Stimulated activated CD8-positive, alpha-beta memory T cell treated with anti-CD3 and anti-CD28 coated beads, Interleukin-15, amount 100 ng/mL, for 1 hour (primary cell): ENCODE measurements at places on chromosomes 5 and 9.

DNA sequence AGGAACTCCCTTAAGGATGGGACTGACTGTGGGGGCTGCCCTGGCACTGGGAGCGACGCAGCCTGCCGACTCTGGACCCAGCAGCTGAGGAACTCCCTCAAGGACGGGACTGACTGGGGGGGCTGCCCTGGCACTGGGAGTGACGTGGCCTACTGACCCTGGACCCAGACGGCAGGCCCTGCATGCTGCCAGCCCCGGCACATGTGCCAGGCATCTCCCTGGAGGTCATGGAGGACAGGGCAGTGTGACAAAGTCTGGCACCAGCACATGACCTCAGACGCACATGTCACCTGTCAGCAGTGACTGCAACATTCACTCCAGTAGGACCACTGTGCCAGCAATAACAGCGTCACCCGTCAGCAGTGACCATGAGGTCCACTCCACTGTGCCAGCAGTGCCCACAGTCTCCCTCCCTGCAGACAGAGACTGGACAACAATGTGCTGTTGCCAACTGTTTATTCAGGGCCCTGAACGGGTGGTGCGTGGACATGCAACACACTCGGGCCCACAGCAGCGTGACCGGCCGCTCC lies 4.5 kb downstream of the FBXW5 start:
- no peak for DNase-seq

DNA sequence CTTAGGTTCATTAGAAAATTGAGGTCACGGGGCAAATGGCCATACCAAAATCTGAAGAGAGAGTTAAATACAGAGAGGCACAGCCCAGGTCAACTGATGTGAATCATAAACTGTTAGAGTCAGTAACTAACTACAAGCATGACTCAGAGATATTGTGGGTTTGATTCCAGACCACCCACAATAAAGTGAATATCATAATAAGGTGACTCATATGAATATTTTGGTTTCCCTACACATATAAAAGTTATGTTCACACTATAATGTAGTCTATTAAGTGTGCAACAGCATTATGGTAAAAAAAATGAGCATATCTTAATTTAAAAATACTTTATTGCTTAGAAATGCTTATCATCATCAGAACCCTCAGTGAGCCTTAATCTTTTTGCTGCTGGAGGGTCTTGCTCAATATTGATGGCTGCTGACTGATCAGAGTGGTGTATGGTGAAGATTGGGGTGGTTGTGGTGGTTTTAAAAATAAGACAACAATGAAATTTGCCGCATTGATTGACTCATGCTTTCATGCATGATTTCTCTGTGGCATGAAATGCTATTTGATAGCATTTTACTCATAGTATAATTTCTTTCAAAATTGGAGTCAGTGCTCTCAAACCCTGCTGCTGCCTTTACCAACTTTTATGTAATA lies 53.1 kb upstream of the EDIL3 start:
- no peak for DNase-seq

- no peak for DNase-seq
These were observed 57.1 kb downstream of the BARX1 start for GRCh38 chr9:93898026-93898425.

DNA sequence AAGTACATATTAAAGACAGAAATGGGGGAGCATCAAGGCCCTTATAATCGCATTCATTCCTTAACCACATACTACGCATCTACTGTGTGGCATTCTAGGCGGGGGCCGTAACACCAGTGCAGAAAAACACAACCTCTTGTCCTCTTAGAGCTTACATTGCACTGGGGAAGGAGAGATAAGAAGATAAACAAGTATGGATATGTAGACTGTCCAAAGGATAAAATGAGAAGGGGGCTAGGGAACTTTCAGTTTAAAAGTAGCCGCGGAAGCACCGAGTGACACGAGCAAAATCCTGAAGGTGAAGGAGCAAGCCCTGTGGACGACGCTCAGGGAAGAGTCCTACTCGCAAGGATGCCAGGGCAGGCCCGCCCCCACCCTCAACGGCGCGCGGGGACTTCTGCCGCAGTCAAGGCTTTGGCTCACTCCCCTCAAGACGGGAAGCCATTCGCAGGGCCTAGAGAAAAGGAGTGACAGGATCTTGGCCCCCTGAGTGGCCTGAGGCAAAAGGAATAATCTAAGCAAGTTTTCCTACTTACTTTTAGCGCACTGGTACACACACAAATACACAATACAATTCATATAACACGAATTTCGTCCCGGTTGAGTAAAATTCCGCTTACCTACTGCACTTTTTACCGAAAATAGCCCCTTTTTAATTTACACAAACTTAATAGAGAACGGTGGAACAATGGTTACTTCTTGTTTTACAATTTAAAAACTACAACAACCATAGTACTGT lies 1.3 kb upstream of the NIPBL start:
- DNase-seq: peak; percentile 16

GRCh38 chr5:139138809-139139208 lies 59.4 kb downstream of the SIL1 start:
- DNase-seq: no peak

DNA sequence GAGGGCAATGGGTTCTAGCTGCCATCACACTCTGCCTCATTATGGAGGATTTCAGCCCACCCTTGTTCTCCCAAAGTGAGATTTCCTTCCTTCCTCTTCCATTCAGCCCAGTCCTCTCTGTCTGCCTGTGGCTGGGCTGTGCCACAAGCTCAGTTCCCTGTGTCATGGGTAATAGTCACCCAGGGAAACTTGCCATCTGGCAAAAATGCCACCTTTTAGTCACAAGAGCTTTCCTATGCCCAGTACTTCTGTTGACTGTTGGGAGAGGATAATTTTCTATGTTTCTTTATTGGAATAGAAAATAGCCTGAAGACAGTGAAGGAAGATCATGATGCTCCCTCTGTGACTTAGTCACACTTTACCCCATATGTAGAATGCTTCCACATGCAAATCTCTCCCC lies 71.4 kb downstream of the TLR4 start:
- DNase-seq: no peak

GRCh38 chr5:57082441-57083067 lies 91.3 kb upstream of the GPBP1 start:
- DNase-seq: no peak

DNA sequence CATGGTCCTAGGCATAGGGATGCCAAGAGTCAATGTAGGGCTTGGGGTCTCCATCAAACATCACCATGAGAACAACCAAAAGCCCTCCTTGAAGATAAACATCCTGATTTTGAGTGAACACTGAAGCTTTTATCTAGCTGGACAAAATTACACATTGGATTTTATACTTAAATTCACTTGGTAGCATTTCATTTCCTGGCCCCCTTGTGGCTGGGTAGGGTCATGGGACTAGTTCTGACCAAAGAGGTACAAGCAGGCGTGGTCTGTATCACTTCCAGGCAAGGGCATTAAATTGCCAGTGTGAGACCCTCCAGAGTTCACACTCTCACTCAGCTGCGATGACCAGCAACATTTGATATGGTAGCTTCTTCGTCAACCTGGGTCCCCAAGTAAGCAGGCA lies 320.3 kb downstream of the ACTL7B start:
- no peak for DNase-seq

- no peak for DNase-seq
These were observed 96.3 kb upstream of the FANCC start for GRCh38 chr9:95413793-95414192.

GRCh38 chr9:84170521-84171141 lies 169.9 kb downstream of the SLC28A3 start:
- DNase-seq: no peak

DNA sequence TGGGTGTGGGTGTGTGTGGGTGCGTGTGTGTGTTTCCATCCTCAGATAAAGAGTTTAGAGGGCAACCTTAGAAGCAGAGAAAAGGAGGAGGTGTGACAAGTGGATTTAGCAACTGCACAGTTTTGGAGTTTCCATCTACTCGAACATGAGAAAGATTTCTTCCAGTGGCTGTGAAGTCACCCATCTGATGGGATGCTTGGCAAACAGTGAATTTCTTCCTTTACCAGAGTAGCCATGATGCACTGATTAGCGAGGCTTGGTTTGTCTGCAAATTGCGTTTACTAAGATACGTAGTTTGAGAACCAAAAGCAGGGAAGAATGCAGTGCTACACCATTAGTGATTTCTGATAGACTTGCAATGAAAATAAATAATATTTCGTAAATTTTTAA lies 791 bp upstream of the STARD4 start:
- no peak for DNase-seq

DNA sequence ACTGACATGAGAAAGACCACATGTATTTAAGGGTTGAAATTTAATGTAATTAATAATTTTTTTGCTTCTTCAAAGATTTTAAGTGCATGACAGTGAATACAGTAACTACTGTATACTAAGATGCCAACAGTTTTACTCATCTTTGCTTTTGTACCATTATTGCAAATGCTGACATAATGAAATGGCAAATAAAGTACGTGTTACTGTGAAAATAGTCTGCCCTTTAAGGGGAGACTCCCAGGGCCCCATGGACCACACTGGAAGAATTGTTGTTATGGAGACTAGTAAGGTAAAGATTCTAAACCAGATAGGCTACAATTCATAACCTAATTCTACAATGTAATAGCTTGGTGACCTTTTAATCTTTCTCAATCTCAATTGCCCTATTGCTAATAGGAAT lies 84.7 kb downstream of the NR3C1 start:
- no peak for DNase-seq

GRCh38 chr5:133877351-133878235 lies 90.8 kb downstream of the C5orf15 start:
- no peak for DNase-seq

DNA sequence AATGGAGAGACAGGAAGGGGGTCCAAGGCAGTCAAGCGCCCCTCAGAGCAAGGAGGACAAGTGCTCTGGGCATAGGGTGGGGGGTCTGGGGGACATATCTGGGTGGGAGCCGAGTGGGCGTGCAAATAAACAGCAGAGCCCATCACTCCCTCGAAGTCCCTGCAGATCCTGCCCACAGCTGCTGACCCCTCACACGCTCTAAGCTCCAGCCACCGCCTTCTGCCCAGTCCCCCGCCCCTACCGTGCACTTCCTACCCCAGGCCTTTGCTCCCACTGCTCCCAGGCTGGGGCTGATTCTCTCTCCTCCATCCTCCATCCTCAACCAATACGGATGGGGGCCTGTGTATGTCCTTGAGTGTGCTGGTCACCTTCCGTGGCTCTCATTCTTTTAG lies 16.9 kb upstream of the ALDH1B1 start:
- DNase-seq: no peak

- no peak for DNase-seq
These were observed 912.3 kb upstream of the SEMA6A start for GRCh38 chr5:117486879-117487391.

- DNase-seq: no peak
These were observed 1.5 kb upstream of the IL17B start for GRCh38 chr5:149380466-149381121.

DNA sequence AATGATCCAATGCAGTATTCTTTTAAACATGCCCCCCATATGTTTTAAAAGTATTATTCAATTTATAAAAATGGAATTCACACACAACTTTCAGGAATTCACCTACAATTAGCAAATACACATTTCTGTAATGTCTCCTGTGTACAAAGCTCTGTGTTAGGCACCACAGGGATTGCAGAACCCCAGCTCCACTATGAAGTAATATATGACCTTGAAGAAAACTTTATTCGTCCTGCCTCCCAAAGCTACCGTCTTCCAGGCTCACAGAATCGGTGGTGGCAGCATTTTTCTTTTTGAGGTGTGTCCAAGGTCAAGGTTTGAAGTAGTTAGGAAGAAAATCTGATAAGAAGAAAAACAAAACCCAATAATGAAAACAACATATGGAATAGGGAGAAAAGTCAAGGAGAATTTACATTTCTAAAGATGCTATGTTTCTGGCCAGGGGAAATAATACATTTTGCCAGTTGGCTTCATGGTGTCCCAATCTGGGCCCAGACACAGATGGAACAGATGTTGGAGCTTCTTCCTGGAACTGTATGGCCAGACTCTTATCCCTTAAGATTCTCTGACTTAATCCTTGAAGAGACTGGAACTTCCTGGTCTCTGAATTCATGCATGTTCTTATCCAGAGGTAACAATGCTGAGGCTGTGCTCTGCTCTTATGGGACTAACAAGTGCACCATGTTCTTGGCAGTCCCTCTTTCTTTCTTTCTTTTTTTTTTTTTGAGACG lies 22.0 kb upstream of the LVRN start:
- no peak for DNase-seq

GRCh38 chr9:121593066-121593465 lies 58.4 kb upstream of the DAB2IP start:
- DNase-seq: no peak

DNA sequence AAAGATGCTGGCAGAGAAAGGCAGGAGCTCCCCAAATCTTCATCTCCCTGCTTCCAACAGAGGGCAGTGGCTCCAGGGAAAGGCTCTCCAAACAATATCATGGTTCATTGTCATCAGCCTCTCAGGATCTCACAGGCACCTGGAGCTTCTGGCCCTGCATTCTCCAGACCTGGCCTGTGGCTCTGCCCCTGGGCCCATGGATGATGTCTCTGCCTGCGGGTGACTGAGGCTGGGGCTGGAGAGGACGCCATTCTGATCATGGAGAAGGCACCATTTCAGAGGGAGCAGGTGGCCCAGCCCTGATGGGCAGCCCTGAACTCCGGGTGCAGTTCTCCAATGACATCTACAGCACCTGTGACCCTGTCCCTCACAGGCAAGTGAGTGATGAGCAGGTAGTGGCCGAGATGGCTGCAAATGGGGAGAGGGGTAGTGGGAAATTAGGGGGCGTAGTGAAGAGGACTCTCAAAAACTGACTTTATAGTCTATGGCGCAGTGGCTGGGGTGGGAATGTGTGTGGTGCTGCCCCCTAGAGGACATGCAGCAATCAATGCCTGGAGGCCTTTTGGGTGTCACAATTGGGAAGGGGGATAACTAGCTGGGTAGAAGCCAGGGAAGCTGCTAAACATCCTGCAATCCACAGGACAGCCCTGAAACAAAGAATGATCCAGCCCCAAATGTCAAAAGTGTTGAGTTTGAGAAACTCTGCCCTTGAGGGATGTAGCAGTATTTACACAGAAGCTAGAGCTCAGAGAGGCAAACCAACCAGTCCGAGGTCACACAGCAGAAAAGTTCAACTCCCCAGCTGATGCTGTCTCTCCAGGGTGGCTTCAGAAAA lies 3.2 kb downstream of the SH3PXD2B start:
- no peak for DNase-seq

GRCh38 chr5:151051066-151051930 lies 29.5 kb downstream of the TNIP1 start:
- DNase-seq: peak; percentile 51

DNA sequence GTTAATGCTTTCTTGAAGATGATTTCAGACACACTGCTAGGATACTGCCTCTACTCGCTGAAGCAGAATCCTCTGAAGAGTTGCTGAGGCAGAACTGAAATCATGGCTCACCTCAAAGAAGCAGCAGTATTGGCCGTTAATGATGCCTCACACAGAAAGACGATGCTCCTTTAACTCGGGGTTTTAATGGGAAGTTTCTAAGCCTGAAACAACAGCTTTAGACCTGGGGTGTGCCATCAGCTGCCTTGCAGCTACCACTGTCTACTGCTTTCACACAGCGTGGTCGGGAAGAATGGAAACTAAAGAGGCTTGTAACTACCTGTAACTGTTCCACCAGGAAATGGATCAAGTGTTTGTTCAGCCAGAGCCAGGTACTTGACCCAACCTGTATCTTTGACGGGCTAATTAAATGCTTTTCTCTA lies at the start of gene CTXN3:
Gene CTXN3, plus strand, starts transcription at position 65 of the 422 bp plus-strand sequence. CDS start 8,440 bp downstream, outside the sequence.
- no peak for DNase-seq
